Neural progenitor cell (in vitro differentiated cells): ENCODE measurements at places on chromosomes 1 and 21. TPM values are rescaled to one million over a fixed set of nuclear protein-coding genes. Genes with fewer than 3 reads are reported as not detected.

The PGBD2 gene
- 7.9 and 11.2 TPM in 2 replicates for total RNA-seq

The SPRR2F gene
- total RNA-seq = not detected in 2 replicates

The REG4 gene
- total RNA-seq = not detected in 2 replicates

The LEFTY1 gene
- total RNA-seq = not detected in 2 replicates

The DNASE2B gene
- total RNA-seq = not detected in 2 replicates

The OR2AK2 gene
- total RNA-seq = not detected in 2 replicates

The FAM89A gene
- 1.9 and 2.1 TPM in 2 replicates for total RNA-seq

The S100A7A gene
- not detected in 2 replicates for total RNA-seq

The INAVA gene
- 23.7 and 63.1 TPM in 2 replicates for total RNA-seq

The CHODL gene
- total RNA-seq = 1.6 and 5.2 TPM in 2 replicates

The USH2A gene
- total RNA-seq = 0.03 and 0.04 TPM in 2 replicates

The TSPAN2 gene
- total RNA-seq = 19.0 and 19.7 TPM in 2 replicates

The CFAP107 gene
- total RNA-seq = not detected in 2 replicates

The CLCNKB gene
- total RNA-seq = 0.97 and 2.7 TPM in 2 replicates
